ENCODE measurements at places on chromosomes 16 and 17.

DNA sequence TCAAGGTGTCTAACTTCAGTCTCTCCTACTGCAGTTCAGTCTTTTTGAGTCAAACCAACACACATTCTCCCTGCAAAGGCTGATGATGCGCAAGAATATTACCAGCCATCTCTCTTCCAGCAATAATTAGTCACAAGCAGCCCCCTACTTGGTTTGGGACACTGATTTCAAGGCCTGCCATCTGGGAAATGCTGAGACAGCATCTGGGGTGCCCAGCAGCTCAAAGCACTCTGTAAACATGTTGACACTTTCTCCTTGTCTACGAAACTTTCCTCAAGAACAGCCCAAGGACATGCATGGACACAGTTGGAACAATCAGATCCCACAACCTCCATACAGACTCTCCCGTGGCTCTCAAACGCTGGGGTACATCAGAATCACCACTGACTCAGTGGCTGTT, 149.2 kb upstream of the RPL38 start:
- DNase-seq = no peak

DNA sequence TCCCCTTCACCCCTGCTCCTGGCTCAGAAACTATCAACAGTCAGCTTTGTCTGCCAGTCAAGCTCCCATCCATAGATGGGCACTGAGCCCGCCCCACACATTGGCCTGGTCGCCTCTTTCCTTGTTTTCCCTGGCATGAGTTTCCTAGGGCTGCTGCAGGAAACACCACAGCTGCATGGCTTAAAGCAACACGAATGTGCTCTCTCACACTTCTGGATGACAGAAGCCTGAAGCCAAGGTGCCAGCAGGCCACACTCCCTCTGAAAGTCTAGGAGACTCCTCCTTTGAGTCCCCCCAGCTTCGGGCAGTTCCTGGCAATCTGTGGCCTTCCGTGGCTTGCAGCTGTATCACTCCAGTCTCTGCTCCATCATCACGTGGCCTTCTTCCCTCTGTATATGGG, 69.9 kb downstream of the TBC1D16 start:
- DNase-seq = no peak

DNA sequence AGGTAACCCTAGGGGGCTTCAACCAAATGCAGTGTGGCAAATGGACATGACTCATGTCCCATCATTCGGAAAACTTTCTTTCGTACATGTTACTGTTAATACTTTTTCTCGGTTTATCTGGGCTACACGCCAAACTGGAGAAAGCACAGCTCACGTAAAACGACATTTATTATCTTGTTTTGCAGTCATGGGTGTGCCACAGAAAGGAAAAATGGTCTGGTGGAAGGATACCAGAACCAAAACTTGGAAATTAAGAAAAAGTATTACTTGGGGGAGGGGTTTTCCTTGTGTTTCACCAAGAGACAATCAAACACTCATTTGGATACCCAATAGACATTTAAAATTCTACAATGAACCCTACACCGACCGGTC, 23.6 kb downstream of the ALOX15B start:
- no peak for DNase-seq

- no peak for DNase-seq
Observed at GRCh38 chr17:28983286-28984230, 22.3 kb downstream of the SEZ6 start.

All from activated T-helper 1 cell treated with anti-CD3 and anti-CD28 coated beads, Interleukin-12 subunit alpha, Interleukin-12 subunit beta, Interleukin-2, Interleukin-4 antibody, amounts not matched to agents 30 ng/mL and 10 ng/mL and 1 ng/mL, durations not matched to agents 14 hours and 24 hours and 36 hours (primary cell).